ENCODE measurements at places on chromosomes 7 and 10. TPM values are rescaled to one million over a fixed set of nuclear protein-coding genes. Genes with fewer than 3 reads are reported as not detected.

- H3K4me1 ChIP-seq: no peaks in the 10 kb centered on the region
- no peak for DNase-seq
- H3K27ac ChIP-seq: no peak overlapping the region
- H3K27me3 ChIP-seq: peaks cover 49% of the 10 kb centered on the region
These were observed 17.0 kb upstream of the NODAL start for GRCh38 chr10:70458329-70459060.

- no peak for DNase-seq
- H3K27me3 ChIP-seq: no peaks in the 10 kb centered on the region
- no peaks in the 10 kb centered on the region for H3K4me1 ChIP-seq
- no peak overlapping the region for H3K27ac ChIP-seq
These were observed 1321.5 kb downstream of the XPNPEP1 start for GRCh38 chr10:108601851-108602250.

DNA sequence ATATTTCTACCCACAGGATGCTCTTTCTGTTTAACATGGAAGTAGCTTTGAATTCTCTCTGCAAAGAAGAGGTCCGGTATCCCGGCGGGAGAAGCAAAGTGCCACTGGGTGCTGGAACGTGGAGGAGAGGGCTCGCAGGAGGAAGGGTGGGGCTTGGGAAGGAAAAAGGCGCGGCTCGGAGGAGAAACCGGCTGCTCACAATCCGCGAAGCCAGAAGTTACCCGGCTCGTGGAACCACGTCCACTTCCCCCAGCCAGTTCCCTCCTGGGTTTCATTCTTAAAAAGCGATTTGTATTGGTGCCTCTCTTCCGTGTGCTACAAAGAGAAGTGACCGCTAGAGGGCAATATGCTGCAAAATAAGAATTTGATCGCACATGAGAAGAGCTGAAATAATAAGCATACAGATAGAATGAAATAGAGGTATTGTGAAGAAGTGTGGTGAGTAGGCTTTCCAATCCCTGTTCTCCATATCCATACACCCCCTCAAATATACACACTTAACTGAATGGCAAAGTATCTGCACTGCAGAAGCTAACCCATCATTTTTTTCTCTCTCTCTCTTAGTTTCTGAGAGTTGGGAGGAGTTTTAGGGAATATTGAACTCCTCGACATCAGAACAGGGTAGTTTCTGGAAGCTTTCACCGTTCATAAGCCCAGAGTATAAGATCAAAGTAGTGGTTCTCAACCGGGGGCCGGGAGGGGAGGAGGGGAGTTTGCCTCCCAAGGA, 31.1 kb downstream of the TRIL start:
- H3K36me3 ChIP-seq: no peaks in the 10 kb centered on the region
- peak; percentile 46 for DNase-seq

Gene ASB15
- total RNA-seq: not detected

- no peaks in the 10 kb centered on the region for H3K27me3 ChIP-seq
- H3K27ac ChIP-seq: no peak overlapping the region
- H3K4me1 ChIP-seq: peaks cover 56% of the 10 kb centered on the region
These were observed 48.3 kb downstream of the ALOX5 start for GRCh38 chr10:45422207-45422865.

DNA sequence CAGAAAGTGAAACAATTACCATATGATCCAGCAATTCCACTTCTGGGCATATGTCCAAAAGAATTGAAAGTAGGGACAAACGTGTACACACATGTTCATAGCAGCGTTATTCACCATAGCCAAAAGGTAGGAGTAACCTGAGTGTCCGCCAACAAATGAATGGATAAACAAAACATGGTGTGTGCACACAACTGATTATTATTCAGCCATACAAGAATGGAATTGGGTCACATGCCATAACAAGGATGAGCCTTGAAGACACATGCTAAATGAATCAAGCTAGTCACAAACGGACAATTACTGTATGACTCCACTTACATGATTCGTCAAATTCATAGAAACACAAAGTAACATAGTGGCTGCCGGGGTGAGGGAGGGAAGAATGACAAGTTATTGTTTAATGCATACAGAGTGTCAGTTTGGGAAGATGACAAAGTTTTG, 4.1 kb upstream of the OIT3 start:
- peaks cover 16% of the 10 kb centered on the region for H3K36me3 ChIP-seq
- H3K27ac ChIP-seq: no peak overlapping the region
- H3K4me3 ChIP-seq: no peak overlapping the region
- no peak for DNase-seq
- H3K4me1 ChIP-seq: peaks cover 8% of the 10 kb centered on the region
- peaks cover 2% of the 10 kb centered on the region for H3K27me3 ChIP-seq

Gene IL6
- not detected for total RNA-seq

DNA sequence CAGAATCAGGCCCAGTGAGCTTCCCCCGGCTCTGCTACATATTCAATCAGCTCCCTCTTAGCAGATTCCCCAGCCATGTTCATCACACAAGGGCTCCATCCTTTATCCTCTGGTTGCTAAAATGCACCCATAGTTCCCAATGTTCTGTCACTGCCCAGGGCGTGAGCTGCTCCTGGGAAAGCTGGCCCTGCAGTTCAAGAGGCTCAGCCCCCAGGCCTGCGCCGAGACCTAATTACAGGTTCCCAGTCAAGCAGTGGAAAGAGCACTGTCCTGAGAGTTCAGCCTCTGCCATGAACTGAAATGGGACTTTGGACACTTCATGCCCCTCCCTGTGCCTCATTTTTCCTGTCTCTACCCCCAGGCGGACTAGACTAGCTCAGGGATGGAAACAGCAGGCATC, 75.6 kb downstream of the GPR26 start:
- H3K27ac ChIP-seq: no peak overlapping the region
- H3K4me3 ChIP-seq: no peak overlapping the region
- H3K27me3 ChIP-seq: no peaks in the 10 kb centered on the region
- no peaks in the 10 kb centered on the region for H3K36me3 ChIP-seq

Gene MUC12
- 0.85 TPM for total RNA-seq

DNA sequence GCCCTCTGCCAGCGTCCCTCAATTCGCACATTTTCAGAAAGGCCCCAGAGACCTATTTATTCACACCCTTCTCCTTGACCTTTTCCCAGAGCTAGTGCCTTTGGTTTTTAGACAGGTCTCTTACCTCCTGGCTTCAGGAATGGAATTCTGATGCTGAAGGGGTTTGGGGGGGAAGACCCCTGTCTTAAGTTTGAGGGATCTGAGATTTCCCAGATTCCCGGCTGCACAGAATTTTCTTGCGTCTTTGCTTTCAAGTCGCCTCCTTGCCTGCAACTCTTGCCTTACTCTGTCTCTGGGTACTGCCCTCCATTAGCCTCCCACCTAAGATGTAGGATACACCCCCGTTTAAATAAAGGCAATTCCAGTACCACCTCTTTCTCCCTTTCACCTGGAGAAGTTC, 1.9 kb downstream of the GATA3 start:
- H3K36me3 ChIP-seq: peaks cover 91% of the 10 kb centered on the region
- peak overlapping the region; percentile 94 for H3K27ac ChIP-seq
- H3K4me1 ChIP-seq: peaks cover 32% of the 10 kb centered on the region
- H3K4me3 ChIP-seq: peak overlapping the region; percentile 92
- H3K27me3 ChIP-seq: no peaks in the 10 kb centered on the region

DNA sequence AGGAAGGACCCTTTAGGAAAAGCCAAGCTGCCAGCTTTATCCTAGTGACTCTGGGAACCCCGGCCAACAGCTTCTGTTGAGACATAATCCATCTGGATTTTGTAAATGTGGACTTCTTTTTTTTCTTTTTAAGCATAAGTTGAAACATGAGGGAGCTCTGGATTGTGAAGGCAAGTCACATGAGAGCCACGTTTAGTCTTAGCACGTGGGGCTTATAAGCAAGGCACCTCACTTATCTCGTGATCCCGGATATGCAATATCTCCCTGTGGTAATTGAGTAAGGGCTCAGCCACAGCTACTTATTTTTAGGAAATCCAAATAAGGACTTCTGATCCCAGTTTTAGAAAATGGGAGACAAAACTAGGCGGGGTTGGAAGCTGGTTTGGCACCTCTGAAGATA, 111.2 kb upstream of the PTN start:
- no peak overlapping the region for H3K27ac ChIP-seq
- H3K4me1 ChIP-seq: no peaks in the 10 kb centered on the region
- no peaks in the 10 kb centered on the region for H3K36me3 ChIP-seq
- no peak for DNase-seq

Gene GCK
- 2.3 TPM for total RNA-seq

Gene ACBD7
- total RNA-seq: 4.8 TPM

Gene FKBP9
- 3.5 TPM for total RNA-seq

DNA sequence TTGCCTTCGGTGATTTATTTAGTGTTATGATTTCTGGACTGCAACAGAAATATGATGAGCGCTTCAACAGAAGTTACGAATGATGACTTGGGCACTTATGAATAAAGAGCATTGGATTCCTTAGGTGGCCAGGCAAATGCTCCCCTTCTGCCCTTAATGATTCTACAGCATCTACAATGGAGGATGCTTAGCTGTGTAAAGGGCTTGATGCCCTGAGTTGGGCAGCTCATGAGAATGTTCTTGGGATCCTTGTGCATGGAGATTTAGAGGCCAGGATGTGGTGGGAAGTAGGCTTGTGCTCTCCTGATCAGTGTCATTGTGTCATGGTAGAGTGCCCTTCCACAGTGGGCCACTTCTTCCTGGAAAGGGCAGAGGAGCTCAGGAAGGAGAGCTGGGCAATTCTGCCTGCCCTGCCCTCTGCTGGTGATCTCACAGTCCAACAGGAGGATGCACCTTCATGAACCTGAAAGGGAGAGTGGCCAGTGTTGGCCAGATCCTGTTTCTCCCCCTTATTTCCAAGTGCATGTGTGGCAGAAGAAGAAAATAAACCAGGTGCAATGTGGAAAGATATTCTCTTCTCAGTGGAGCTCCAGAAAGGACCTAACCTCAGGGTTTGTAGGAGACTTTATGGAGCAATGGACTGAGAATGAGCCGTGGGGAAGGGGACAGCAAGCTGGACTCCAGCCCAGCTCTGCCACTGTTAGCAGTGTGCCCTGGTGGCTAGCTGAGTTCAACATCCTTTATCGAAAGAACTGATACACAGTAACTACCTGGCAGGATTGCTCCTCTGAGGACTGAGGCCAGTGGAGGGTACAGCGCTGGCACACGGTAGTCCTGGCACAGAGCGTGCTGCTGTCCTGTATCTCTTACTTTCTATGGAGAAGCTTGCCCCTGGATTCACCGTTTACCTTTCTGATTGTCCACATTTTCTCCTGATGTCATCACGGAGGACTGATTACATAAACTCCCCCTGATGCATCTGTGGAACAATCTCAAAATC, 182.9 kb downstream of the BMPER start:
- H3K4me3 ChIP-seq: no peak overlapping the region
- H3K4me1 ChIP-seq: no peaks in the 10 kb centered on the region
- H3K27me3 ChIP-seq: no peaks in the 10 kb centered on the region
- no peak for DNase-seq
- no peak overlapping the region for H3K27ac ChIP-seq

Gene ZNF467
- total RNA-seq: not detected

Gene DOCK1
- total RNA-seq: 0.59 TPM

Gene CDH23
- total RNA-seq: 0.55 TPM

- no peak for DNase-seq
- H3K4me1 ChIP-seq: no peaks in the 10 kb centered on the region
- no peak overlapping the region for H3K27ac ChIP-seq
- no peak overlapping the region for H3K4me3 ChIP-seq
These were observed 654.5 kb upstream of the CELF2 start for GRCh38 chr10:10363217-10363616.

- H3K4me3 ChIP-seq: no peak overlapping the region
- DNase-seq: no peak
- no peak overlapping the region for H3K27ac ChIP-seq
- H3K36me3 ChIP-seq: no peaks in the 10 kb centered on the region
These were observed 65.2 kb upstream of the SYPL1 start for GRCh38 chr7:106177300-106177690.

DNA sequence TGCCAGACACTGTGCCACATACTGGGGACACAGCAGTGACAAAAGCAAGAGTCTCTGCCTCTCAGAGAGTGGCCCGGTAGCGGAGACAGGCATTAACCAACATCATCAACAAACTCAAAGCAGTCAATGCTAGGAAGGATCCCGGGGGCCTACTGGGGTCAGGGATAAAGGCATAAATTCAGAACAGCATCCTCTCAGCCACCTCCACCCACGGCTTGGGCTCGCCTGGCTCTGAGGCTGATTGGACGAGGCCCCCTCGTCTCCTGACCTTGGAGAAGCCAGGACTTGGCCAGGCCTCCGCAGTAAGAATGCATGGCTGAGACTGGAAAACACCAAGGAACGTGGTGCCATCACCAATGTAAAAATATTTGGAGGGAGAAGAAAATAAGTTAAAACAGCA, 102.1 kb downstream of the ARHGAP22 start:
- no peak overlapping the region for H3K27ac ChIP-seq
- H3K4me3 ChIP-seq: no peak overlapping the region
- peak; percentile 5 for DNase-seq
- no peaks in the 10 kb centered on the region for H3K36me3 ChIP-seq
- H3K27me3 ChIP-seq: peaks cover 2% of the 10 kb centered on the region

GRCh38 chr7:151201751-151202150, 8.5 kb downstream of the H2BK1 start:
- H3K27ac ChIP-seq: no peak overlapping the region
- H3K36me3 ChIP-seq: no peaks in the 10 kb centered on the region
- DNase-seq: no peak
- H3K4me3 ChIP-seq: no peak overlapping the region
- peaks cover 13% of the 10 kb centered on the region for H3K27me3 ChIP-seq
- peaks cover 6% of the 10 kb centered on the region for H3K4me1 ChIP-seq

DNA sequence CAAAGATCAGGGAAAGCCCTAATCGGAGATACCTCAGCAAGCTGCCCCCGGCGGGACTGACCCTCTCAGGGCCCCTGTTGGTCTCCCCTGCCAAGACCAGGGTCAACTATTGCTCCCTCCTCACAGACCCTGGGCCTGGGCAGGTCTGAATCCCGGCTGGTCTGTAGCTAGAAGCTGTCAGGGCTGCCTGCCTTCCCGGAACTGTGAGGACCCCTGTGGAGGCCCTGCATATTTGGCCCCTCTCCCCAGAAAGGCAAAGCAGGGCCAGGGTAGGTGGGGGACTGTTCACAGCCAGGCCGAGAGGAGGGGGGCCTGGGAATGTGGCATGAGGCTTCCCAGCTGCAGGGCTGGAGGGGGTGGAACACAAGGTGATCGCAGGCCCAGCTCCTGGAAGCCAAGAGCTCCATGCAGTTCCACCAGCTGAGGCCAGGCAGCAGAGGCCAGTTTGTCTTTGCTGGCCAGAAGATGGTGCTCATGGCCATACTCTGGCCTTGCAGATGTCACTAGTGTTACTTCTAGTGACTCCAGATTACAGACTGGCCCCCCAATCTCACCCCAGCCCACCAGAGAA, 24.1 kb downstream of the TBATA start:
- DNase-seq: no peak
- H3K27me3 ChIP-seq: no peaks in the 10 kb centered on the region

GRCh38 chr7:149869291-149869650, 4.5 kb upstream of the ATP6V0E2 start:
- DNase-seq: no peak
- peaks cover 22% of the 10 kb centered on the region for H3K36me3 ChIP-seq
- no peaks in the 10 kb centered on the region for H3K27me3 ChIP-seq
- H3K4me1 ChIP-seq: peaks cover 71% of the 10 kb centered on the region
- H3K4me3 ChIP-seq: no peak overlapping the region
- peak overlapping the region; percentile 88 for H3K27ac ChIP-seq

DNA sequence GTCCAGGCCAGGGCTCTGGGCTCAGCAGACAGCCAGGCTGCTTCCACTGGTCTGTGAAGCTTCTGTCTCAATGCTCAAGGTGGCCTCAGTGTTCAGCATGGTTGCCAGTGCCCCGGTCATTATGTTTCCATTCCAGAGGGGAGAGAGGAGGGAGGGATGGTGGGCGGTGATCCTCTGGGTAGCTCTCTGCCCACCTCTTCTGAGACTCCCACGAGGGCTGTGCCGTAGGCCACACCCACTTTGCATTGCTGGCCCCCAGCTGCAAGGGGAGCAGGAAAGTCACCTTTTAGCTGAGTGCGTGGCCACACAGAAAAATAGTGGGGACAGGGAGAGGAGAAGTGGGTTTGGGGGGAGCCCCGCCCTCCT, 42.5 kb downstream of the FOXK1 start:
- no peaks in the 10 kb centered on the region for H3K27me3 ChIP-seq
- H3K27ac ChIP-seq: peak overlapping the region; percentile 83
- peaks cover 32% of the 10 kb centered on the region for H3K36me3 ChIP-seq
- DNase-seq: no peak

All from activated T-helper 2 cell treated with anti-CD3 and anti-CD28 coated beads, Interferon-gamma antibody, Interleukin-2, Interleukin-4, amounts not matched to agents 10 μg/mL and 5 μg/mL and 100 μg/mL, durations not matched to agents 14 hours and 24 hours and 36 hours (primary cell).